Fibroblast of the aortic adventitia (primary cell): ENCODE measurements at places on chromosomes 2 and 18. TPM values are rescaled to one million over a fixed set of nuclear protein-coding genes. Genes with fewer than 3 reads are reported as not detected.

GRCh38 chr2:65103013-65103715, 26.7 kb downstream of the RAB1A start:
- no peak for DNase-seq

DNA sequence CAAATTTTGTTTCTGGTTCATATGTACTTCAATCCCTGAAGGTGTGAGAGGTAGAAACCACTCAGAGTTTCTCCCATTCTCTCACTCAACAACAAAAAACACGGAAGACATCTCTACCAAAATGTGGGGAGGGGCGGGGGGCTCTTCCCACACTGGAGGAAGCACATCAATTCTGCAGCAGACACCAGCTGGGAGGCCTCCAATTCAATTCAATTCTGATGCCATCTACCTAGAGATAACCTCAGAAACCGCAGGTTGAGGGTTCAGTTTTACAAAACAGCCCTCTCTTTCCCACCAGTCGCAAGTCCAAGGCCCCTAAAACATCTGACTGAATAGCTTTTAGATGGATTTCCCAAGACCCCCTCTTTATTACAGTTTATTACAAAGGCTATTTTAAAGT, 7.0 kb upstream of the MCFD2 start:
- DNase-seq = no peak

- DNase-seq = no peak
Measured at GRCh38 chr18:13366131-13366530, 147.6 kb downstream of the LDLRAD4 start.

GRCh38 chr18:75783566-75784281, 356.2 kb upstream of the SMIM21 start:
- DNase-seq = no peak

DNA sequence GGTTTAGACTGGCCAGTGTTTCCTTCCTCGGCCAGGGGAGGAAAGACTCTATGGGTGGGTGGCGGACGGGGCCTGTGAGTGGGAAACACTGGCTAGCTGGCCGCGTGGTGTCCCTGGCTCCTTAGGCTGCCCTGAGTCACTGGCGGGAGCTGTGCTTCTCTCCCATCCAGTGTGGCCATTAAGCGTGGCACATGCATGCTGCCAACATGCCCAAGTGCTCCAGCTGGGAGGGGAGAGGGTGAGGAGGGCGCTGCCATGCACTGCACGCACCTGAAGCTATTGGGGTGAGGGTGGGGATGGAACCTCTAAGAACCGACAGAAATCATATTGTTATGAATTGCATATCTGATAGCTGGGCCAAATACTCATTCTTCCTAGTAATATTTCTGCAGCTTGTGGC, 270.8 kb downstream of the CALCRL start:
- DNase-seq = no peak

- peak; percentile 46 for DNase-seq
Measured at GRCh38 chr2:68901199-68901514, 30.0 kb upstream of the BMP10 start.

The SERPINB12 gene
- not detected in 2 replicates for total RNA-seq

The SERPINB10 gene
- not detected in 2 replicates for total RNA-seq

The NAT8 gene
- not detected in 2 replicates for total RNA-seq

The DPYSL5 gene
- not detected in 2 replicates for total RNA-seq
